ENCODE measurements at places on chromosomes 7 and 10.

DNA sequence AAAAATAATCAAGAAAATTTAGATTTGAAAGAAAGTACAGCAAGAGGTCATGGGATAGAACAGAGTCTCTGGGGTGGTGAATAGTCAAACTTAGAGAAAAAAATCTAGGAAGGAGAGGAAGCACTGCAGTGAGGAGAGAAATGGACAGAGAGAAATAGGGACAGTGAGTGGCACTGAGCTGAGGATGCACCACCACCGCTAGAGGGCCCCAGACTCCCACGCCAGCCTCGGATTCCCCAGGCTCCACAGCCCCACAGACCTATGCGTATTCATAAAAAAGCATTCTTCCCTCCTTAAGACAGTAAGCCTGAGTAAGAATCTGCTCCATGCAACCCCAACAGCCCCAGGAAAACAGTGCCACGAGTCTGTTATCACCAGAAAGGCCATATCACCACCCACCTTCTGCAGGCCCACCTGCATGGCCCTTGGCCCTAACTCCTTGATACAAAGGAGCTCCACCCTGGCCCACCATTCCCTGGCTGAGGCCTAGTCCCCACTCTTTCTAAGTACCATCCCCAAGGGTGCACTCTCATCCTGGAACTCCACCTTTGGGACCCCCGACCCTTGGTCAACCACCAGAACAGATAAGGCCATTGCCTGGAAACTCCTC, 91.0 kb downstream of the ALOX5 start:
- DNase-seq = peak; percentile 70

DNA sequence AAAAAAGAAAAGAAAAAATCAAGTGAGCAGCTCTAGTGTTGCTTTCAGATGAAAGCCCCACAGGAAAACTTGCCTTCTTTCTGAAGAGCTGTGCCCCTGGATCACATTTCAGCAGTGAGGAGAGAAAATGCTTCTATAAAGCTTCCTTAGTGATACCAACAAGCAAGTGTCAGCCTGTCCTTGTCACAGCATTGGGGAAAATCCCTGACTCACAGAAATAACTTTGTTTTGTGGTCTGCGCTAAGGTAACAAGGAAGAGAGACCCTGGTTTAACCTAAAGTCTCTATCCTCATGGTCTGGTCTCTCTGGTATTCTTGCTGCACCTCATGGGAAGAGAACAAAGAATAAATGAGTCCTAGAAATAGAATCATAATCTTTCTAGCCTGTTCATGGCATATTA, 885.2 kb upstream of the SORCS1 start:
- DNase-seq = peak; percentile 41

- no peak for DNase-seq
These were observed 312 bp downstream of the ARL4A start for GRCh38 chr7:12687718-12688171.

DNA sequence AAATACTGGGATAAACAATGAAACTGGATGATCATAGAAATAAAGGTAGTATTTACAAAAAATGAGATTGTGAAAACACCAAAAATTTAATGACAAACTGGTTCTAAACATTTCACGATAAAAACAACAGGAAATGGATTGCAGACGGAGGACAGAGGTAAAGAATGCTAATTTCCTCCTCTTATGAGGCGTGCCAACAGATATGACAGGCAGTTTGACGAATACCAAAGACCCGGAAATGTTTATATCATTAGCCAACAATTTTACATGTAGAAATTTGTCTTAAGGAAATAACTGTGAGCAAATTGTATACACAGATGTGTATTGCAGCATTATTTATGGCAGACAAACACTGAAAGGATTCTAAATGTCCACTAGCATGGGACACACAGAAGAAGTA, 162.0 kb upstream of the MGMT start:
- no peak for DNase-seq

DNA sequence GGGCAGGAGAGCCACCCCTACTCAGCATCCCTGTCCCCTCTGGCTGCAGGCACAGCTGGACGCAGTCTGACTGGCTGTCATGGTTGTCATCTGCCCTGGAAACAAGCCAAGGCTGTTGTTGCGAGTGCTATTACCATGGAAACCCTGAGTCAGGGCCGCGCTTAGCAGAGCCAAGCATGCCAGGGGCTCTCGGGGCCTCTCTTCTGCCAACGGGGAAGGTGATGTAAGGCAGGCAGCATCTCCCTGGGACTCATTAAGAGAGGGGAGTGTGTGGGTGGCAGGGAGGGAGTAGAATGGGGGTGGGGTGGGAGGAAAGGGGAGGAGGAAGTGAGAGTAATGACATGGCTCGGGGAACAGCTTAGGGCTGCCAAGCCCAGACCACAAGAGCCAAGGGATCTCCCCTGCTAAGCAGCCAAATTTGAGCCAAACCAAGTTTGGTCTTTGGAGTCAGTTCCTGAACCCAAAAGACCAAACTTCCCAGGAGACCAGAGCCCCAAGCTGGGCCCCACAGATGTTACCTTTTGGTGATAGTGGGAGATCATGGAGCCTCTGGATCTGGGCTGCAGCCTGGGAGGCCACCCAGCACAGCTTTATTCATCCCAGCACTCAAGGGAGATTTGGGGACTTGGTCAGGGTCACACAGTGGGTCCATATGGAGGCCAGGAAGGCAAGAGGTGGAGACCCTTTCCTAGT, 67.6 kb downstream of the TMEM130 start:
- DNase-seq = peak; percentile 54

DNA sequence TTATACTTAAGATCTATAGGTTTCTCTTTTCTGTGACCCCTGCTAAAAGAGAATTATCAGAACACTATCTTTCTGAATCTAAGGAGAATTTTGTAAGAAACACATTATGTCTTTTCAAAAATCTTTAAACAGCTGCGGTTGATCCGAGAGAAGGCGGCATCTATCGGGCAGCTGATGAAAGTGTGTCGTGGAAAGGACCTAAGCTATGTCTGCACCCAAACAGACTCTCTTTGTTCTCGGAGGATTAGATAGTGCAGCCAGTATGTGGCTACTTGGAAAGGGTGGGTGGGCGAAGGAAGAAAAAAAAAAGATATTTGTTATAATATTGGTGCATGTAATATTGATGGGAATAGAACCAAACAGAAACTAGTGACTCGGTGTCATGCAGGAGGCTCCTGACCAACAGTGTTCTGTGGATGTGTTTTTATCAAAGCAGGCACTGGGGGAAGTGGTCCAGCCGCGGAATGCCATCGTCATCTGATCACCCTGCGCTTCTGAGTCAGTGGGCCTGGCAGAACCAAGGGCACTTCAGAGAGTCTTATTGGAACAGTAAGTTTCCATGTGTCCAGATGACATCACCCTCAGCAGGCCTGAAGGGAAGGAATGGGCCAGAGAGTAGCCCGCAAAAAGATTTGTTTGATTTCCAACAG, 509.7 kb upstream of the AKR1E2 start:
- DNase-seq = no peak

GRCh38 chr7:75772081-75773077, at the start of gene CCL26:
Gene CCL26 (minus strand): TSS chr7:75772211. CDS start chr7:75772176, 35 bp downstream.
- DNase-seq = no peak

Data from MM.1S (cell line).